ENCODE measurements at places on chromosomes 3 and 15. TPM values are rescaled to one million over a fixed set of nuclear protein-coding genes. Genes with fewer than 3 reads are reported as not detected.

The CLSTN2 gene
- 0.12 TPM for polyA plus RNA-seq

The STAB1 gene
- 182 TPM for polyA plus RNA-seq

GRCh38 chr3:134189849-134190248 is 60.8 kb downstream of the RYK start:
- no peak for DNase-seq

DNA sequence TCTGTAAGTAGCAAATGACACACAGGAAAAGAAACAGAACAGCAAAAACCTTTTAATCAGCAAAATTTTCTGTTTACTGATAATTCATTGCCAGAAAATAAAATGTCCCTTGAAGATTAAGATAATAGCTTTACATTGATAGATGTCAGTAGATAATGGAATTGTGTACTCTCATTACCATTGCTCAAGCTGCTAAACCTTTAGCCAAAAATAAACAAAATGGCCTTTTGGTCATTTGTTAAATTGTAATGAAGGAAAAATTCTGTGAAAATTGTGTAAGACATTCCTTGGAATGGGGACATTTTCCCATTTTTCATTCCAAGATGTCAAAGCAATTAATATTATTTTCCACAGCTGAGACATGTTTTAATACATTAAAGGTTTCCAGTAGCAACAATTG is 189.8 kb downstream of the PLOD2 start:
- DNase-seq, result peak; percentile 61

GRCh38 chr3:151156618-151157216 is 46.3 kb downstream of the GPR171 start:
- DNase-seq, result peak; percentile 62

All from lung (tissue), 17 donors.